ENCODE measurements at places on chromosomes 13 and 19.

- no peak for DNase-seq
Observed at GRCh38 chr19:32672841-32673240, 2.1 kb downstream of the ANKRD27 start.

GRCh38 chr19:16316506-16316882 is 8.1 kb upstream of the KLF2 start:
- DNase-seq, result no peak

DNA sequence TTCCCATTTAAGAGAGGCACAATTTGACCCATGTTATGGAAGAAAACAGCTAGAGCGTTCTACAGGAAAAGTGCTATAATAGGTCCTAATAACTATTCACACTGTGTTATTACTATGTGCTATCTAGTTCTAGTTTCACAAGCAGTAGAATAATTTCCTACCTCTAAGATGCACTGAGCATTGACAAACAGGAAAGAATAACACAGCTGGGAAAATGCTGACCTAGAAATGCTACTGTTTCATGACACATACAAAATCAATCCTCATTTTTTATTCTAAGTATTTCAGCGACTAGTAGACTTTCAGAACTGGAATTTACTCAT is 259.5 kb downstream of the ITGBL1 start:
- DNase-seq, result no peak

GRCh38 chr19:7078008-7078407 is 8.5 kb downstream of the ZNF557 start:
- no peak for DNase-seq

DNA sequence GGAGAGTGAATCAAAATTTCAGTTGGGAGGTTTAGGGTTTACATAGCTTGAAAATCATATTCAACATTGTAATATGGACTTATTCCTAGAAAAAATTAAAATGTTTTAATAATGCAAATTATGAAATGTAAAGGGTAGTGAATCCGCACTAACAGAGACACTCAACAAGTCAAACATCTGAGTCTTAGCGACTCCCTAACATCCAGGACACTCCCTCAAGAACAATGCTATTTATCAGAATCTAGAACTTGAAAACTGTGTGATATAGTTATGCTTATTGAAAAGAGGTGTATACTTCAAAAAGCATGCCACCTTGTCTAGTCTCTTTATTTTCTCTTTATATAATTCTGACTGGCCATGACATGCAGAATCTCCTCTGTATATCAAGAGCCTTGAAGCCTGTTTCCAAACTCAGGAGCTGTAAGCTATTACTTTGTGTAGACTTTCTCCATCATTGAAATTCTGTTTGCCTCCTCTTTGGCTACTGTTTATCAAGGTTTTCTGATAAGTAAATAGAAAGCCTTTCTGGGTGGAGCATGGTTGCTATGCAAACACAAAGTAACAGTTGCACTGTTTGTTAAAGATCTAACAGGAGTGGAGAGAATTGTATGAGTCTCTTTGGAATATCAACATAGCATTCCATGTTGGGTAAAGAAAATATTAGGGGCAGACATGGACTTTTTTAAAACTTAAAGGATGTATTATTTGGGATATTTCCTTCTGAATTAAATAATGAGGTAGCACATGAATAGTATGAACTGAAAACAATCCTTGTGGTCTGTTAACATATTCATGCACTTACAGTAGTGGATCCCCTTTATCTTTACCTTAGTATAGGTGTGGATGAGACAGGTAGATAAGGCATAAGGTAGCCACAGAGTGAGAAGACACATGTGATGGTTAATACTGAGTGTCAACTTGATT is 56.4 kb upstream of the MBNL2 start:
- peak; percentile 28 for DNase-seq
